Adrenal gland (tissue), 19 donors: ENCODE measurements at places on chromosomes 12 and 14. TPM values are rescaled to one million over a fixed set of nuclear protein-coding genes. Genes with fewer than 3 reads are reported as not detected.
A peak's percentile ranks its signal among the peaks of the same experiment; 100 is the strongest.

- no peak for DNase-seq
These were observed 109.7 kb downstream of the CRADD start for GRCh38 chr12:93786656-93787397.

DNA sequence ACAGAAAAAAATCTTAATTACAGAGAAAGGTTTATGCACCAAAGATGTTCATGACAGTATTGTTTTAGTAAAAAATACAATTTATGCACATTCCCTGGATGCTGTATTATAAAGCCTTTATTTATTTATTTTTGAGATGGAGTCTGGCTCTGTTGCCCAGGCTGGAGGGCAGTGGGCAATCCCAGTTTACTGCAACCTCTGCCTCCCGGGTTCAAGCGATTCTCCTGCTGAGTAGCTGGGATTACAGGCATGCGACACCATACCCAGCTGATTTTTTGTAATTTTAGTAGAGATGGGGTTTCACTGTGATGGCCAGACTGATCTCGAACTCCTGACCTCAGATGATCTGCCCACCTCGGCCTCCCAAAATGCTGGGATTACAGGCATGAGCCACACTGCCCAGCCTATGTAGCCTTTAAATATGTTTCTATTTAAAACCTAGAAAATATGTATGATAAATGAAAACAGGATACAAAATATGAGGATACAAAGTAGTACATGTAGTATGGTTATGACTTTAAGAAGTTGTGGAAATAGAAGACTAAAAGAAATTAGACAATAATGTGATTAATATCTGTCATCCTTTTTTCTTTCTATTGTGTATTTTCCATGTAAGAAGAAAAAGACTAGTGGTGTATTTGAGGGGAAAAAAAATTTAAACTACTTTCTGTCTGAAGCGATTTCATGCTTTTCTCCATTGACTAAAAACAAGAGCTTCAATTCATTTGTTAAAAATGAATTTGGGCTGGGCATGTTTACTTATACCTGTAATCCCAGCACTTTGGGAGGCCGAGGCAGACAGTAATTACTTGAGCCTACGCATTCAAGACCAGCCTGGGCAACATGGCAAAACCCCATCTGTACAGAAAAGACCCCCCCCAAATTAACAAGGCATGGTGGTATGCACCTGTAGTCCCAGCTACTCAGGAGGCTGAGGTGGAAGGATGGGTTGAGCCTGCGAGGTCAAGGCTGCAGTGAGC, 13.1 kb downstream of the ATF1 start:
- DNase-seq: no peak

- no peak for DNase-seq
These were observed 3.7 kb upstream of the CACNA2D4 start for GRCh38 chr12:1922075-1922709.

- no peak for DNase-seq
These were observed 717.8 kb upstream of the SEL1L start for GRCh38 chr14:82251494-82251893.

- no peak for DNase-seq
These were observed 126.4 kb downstream of the PTPRR start for GRCh38 chr12:70794131-70794530.

DNA sequence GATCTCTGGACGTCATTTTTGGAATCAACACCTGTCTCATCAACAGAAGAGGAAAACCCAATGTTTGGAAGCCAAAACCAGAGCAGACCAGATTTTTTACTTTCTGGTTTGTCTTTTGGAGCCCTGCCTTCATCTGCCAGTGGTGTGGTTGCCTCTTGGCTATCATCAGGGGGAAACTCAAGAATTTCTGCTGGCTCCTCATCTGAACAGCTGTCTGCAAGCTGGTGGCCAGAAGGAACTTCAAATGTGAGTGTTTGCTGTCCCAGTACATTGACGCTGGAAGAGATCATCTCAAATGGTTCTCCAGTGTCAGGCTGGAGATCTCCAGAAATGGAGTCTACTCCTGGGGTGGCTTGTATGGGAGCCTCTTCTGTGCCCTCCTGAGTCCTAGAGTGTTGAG, 13.8 kb downstream of the PLD4 start:
- no peak for DNase-seq

DNA sequence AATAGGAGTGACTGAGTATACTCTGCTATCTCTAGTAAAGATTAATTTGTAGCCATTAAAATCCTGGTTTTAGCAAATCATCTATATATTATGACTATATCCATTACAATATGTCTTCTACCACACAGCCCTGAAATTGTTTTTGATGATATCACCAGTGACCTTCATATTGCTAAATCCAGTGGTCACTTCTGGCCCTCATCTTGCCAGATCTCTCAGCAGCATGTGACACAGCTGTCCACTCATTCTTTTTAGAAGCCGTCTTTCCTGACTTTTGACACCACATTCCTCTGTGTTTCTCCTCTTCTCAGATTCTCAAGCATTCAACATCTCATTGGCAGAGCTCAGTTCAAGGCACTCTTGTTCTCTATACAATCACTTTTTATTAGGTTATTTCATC, 54.9 kb downstream of the CPNE8 start:
- DNase-seq: peak; percentile 31

The PTHLH gene
- polyA plus RNA-seq: not detected

GRCh38 chr14:31228533-31228932, 20.9 kb upstream of the HECTD1 start:
- DNase-seq: no peak

DNA sequence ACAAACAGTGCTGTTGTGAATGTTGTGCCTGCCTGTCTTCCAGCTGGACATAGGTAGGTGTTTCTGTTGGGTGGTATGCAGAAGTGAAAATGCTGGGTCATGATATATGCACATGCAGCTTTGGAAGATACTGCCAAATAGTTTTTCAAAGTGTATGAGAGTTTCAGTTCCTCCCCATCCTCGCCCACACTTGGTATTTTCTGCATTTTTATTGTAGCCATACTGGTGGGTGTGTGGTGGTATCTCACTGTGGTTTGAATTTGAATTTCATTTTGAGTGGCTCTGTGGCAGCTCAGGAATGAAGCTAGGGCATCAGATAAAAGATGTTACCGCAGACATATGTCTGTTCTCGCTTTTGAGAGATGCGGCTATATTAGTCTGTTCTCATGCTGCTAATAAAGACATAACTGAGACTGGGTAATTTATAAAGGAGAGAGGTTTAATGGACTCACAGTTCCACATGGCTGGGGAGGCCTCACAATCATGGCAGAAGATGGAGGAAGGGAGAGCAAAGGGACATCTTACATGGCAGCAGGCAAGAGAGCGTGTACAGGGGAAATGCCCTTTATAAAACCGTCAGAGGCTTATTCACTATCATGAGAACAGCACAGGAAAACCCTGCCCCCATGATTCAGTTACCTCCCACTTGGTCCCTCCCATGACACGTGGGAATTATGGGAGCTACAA, 183.1 kb downstream of the CAND1 start:
- no peak for DNase-seq

GRCh38 chr12:50647479-50647878, 116.4 kb upstream of the ATF1 start:
- no peak for DNase-seq

DNA sequence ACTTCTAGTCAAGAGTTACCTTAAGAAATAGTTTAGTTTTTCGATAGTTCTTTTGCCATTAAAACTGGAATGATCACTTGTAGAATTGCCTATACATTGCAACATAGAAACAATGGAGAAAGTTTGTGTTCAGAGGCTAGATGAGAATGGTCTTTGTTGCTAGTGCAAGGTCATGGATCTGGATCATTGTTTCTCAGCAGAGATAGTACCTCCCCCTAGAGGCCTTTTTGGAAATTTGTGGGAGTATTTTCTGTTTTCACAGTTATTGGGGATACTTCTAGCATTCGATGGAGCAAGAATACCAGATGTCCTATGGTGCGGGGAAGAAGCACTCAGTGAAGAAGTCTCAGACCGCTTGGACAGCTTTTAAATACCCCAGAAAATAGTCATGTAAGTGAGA, 138.8 kb upstream of the HMGA2 start:
- DNase-seq: no peak

DNA sequence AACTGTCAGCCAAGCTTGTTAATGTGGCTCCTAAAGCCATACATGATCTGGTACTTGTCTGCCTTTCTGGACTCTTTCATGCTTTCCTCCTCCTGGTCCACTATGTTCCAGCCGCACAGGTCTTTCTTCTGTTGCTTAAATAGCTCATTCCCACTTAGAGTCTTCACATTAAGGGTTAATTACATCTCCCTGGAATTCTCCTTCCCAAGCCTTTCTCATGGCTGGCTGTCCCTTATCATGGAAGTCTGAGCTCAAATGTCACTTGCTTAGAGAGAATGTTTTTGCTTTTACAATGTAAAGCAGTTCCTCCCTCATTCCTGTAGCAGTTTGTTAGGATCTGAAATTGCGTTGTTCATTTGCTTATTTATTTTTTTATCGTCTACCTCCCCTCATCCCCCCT, 199.6 kb downstream of the TRHDE start:
- no peak for DNase-seq

DNA sequence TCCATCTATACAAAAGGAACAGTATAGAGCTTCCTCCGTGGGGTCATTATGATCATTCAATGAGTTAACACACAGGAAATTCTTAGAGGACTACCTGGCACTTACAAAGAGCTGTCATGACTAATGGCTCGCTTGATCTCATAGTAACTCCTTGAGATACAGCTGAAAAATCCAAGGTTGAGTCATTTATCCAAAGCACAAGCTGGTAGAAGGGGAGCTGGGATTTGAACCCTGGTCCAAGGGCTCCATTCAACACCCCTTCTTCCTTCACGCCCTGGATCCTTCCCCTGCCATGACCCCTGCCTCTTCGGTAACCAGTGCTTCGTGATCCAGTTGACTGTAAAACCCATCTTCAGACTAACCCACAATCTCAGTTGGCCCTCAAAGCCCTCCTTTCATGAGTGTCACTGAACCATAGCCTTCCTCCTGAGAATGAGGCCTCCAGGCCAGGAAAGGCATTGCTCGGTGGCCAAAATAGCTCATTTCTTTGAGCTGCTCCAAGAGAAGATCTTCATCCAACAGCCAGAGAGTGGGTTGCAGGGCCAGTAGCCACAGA, 7.8 kb downstream of the ZFP36L1 start:
- DNase-seq: no peak

The EFS gene
- 49.4 TPM for polyA plus RNA-seq

The SALL2 gene
- polyA plus RNA-seq: 3.2 TPM

DNA sequence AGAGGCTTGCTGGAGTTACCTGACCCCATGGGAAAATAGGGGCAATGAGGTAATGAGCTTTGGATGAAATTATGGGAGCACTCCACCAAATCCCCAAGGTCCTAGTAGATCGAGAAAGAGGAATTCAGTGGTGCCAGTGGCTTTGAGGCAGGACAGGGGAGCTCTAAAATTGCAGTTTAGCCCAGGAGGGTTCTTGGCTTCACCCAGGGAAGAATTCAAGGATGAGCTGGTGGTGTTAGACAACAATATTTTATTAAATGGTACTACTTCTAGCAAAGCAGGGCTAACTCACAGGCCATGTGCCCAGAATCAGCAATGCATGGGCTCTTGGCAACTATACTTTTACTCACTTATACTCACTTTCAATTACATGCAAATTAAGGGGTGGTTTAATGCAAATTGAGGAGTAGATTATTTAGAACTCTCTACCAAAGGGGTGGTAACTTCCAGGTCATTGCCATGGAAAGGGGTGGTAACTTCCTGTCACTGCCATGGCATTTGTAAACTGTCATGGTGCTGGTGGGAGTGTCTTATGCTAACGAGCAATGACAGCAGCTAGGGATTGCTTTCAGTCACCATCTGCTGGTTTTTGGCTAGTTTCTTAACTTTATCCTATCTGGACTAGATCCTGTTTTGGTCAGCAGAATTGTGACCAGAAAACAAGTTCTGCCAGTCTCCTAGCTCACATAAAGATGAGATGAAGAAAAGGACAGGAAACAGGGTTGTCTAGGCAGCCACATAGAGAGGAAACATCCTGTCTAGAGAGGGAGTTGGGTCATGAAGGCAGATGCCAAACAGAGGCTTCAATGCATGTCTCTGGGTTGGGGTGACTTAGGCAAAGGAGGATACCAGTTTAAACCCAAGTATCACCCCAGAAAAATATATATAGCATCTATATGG, 64.7 kb downstream of the ZNF641 start:
- no peak for DNase-seq

DNA sequence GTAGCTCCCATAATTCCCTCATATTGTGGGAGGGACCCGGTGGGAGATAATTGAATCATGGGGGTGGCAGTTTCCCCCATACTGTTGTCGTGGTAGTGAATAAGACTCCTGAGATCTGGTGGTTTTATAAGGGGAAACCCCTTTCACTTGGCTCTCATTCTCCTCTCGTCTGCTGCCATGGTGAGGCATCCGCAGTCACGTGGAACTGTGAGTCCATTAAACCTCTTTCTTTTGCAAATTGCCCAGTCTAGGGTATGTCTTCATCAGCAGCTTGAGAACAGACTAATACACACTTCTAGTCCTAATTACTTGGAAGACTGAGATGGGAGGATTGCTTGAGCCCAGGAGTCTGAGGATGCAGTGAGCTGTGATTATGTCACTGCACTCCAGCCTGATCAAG, 64.4 kb downstream of the TMX1 start:
- no peak for DNase-seq

- no peak for DNase-seq
These were observed 8.2 kb downstream of the TMEM121 start for GRCh38 chr14:105534586-105534985.

The KRT5 gene
- 0.56 TPM for polyA plus RNA-seq

The MAP3K9 gene
- polyA plus RNA-seq: 0.67 TPM

DNA sequence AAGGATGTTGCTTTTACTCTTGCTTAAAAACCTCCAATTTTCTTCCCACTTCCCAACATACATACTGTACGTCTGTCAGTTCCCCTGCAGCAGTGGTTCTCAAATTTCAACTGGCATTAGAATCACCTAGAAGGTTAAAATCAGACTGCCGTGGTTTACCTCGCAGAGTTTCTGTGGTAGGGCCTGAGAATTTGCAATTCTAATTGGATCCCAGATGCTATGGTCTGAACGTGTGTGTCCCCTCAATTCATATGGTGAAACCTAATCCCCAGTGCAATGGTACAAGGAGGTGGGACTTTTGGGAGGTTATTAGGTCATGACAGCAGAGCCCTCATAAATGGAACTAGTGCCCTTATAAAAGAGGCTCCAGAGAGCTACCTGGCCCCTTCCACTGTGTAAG, 226.9 kb downstream of the CRADD start:
- no peak for DNase-seq

- DNase-seq: no peak
These were observed 90.4 kb downstream of the SRRM4 start for GRCh38 chr12:119071638-119072231.

- no peak for DNase-seq
These were observed 91.8 kb upstream of the NPAS3 start for GRCh38 chr14:32846821-32847365.

The SMOC1 gene
- polyA plus RNA-seq: 19.8 TPM

DNA sequence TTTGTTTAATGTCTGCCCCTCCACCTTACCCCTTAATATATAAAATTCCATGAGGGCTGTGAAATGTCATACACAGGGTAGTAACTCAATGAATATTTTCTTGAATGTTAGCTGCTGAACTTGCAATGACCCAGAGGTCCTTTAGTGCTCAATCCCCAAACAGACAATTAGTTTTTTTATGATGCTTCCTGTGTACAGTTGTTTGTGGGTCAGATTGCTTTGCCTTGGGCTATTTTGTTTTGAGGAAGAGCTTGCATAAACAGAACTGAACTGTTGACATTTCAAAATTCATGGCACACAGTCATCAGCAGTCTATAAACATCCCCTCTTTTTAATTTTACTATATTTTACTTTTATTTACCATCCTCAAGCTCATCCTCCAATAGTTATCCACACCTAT, 820.5 kb upstream of the SEL1L start:
- no peak for DNase-seq

The SPX gene
- 1.2 TPM for polyA plus RNA-seq

The LRIG3 gene
- 1.8 TPM for polyA plus RNA-seq
